ENCODE measurements at places on chromosomes 11 and 22.
A peak's percentile ranks its signal among the peaks of the same experiment; 100 is the strongest.

GRCh38 chr11:35007277-35007676 lies 90.9 kb downstream of the PDHX start:
- no peak for DNase-seq

- DNase-seq = no peak
These were observed 59.9 kb upstream of the GNAZ start for GRCh38 chr22:23010430-23010829.

DNA sequence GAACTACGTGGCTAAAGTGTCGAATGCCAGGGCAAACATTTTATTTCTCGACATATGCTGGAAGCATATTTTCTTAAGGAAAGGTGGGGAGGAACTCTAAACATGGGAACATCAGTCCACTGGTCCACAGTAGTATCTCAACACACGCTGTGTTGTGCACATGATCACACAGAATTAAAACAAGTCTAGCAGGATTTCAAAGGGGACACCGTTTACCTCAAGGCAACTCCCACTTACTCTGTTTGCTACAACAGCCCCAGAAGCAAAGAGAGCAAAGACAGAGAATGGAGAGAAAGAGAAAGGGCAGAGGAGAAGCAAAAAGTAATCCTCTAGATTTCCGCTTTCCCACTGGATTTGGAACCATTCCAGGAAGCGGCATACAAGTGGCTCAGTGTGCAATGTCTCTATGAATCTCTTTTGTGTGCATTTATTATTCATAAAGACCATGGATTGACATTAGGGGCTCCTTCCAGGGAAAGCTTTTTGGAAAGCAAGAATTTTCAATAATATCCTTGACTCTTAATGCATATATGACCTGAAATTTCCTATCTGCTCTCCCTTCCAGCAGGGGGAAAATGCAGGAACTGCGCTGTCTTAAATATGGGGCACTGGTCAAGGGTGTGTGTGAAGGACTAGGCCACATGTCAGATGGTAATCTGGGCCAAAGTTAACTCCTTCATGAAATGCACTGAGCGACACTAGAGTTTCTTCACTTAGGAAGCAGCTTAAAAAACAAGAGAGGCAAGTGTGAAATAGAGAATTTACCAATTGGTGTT lies 34.8 kb upstream of the CCDC34 start:
- no peak for DNase-seq

DNA sequence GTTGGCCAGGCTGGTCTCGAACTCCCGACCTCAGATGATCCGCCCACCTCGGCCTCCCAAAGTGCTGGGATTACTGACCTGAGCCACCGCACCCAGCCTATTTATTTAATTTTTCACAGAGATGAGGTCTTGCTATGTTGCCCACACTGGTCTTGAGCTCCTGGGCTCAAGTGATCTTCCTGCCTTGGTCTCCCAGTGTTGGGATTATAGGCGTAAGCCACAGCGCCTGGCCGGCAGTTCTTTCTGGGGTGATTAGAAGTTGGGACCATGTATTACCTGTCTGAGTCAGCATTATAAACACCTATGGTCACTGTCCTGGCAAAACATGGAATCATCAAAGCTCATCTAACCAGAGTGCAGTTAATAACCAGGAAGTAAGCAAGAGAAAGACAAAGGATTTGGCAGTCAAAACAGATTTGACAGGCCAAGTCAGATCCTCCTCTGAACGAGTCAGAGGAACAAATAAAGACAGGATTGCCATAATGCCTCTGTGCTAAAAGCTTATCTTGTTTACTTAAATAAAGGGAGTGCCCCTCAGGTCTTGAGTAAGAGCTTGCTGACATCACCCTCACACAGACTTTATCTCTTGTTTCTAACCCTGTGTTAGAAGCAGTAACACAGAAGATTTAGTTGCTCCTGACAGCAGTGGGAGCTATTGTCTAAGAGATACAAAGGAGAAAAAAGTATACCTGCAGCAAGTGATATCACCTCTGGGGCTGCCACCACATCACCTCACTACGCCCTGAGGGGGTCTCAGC lies 3.7 kb downstream of the SERPIND1 start:
- no peak for DNase-seq

DNA sequence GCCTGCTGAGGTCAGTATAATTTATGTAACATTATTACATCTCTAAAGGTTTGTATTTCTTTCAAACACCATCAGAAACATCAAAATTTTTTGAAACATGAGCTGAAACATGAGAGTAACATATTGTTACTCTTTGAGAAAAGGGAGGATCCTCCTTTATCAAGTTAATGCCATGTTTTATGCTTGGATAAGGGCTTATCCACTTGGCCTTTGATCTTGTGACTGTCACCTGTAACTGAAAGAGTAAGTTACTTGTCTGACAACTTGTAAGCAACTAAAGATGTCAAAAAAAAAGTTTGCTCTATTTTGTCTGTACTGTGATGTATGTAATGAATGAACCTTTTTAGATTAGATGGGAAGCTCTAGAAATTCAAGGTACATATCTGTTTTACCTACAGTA lies 59.6 kb downstream of the FAR1 start:
- no peak for DNase-seq

GRCh38 chr11:26571861-26572654 lies at the start of gene MUC15:
Gene MUC15, minus strand, starts transcription at chr11:26572263. Its CDS starts 5,169 bp downstream, at chr11:26567094.
- no peak for DNase-seq

GRCh38 chr11:64539711-64540427 lies 51.2 kb upstream of the SLC22A12 start:
- no peak for DNase-seq

DNA sequence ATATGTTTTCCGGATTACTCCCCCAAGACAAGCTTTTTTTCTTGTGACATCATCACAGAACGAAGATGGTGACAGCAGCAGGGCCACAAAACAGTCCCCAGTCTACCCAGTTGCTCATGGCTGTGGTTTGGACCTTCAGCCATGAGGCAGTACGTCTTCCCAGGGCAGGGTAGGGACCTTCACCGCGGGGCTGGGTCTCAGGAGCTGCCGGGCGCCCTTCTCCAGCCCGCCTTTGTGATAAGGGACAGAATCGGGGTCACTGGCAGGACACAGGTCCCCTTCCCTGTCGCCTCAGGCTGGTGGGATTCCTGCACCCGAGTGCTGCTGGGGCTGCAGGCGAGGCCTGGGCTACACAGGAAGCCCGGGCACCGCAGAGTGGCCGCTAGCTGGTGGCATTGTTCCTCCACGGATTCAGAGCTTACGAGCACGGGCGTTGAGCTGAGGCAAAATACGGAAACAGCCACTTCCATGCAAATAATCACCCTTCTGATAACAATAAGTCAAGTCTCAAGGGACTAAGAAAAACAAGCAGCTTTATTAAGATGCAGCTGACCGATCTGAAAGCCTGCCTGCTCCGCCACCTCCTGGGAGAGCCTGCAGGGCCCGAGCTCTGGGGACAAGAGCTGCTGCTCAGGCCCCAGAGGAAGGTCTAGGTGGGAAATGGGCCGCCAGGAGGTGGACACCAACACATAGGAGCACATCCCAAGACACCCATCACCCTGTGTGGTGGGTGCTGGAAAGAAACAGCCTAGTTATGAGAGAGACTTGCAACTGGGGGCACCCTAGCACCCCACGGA lies 12.3 kb downstream of the TBX1 start:
- DNase-seq = no peak

GRCh38 chr11:11016068-11016467 lies 158.2 kb upstream of the ZBED5 start:
- no peak for DNase-seq

- DNase-seq = no peak
These were observed 399.1 kb downstream of the LARGE1 start for GRCh38 chr22:33520904-33521780.

GRCh38 chr11:65100674-65101350 lies 4.8 kb downstream of the VPS51 start:
- DNase-seq = no peak

DNA sequence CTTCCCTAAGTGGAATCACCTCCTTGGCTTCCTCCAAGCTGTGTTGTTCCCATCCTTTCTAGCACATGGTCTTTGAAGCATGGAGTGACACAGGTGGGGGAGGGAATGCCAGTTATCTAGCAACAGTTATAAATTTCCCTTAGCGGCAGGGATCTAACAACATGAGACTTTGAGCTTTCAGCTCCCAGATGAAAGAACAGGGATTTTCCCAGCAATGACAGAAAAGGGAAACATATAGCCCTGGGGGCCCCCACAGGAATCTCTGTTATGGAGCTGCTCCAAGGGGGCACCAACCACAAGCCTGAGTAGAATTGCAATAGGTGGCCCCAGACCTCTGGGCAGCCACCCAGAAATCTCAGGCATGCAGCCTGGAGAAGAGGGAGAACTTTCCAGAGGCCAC lies 163.0 kb downstream of the GRIK4 start:
- DNase-seq = no peak

DNA sequence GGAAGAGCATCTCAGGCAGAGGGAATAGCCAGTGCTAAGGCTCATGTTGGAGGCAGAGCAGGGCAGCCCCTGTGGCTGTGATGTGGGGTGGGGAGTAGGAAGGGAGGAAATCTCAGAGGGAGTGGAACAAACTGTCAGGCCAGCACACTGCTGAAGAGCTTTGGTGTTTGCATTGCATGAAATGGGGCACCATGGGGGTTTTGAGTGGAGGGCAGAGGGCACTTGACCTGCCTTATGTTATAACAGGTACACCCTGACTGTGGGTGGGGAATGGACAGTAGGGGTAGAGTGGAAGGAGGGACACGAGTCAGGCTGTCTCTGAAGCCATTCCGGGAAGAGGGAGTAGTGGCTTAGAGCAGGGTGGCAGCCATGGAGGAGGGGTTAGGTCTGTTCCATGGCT lies 24.0 kb downstream of the PRDM11 start:
- no peak for DNase-seq

GRCh38 chr11:45556851-45557707 lies 108.3 kb downstream of the CHST1 start:
- DNase-seq = no peak

DNA sequence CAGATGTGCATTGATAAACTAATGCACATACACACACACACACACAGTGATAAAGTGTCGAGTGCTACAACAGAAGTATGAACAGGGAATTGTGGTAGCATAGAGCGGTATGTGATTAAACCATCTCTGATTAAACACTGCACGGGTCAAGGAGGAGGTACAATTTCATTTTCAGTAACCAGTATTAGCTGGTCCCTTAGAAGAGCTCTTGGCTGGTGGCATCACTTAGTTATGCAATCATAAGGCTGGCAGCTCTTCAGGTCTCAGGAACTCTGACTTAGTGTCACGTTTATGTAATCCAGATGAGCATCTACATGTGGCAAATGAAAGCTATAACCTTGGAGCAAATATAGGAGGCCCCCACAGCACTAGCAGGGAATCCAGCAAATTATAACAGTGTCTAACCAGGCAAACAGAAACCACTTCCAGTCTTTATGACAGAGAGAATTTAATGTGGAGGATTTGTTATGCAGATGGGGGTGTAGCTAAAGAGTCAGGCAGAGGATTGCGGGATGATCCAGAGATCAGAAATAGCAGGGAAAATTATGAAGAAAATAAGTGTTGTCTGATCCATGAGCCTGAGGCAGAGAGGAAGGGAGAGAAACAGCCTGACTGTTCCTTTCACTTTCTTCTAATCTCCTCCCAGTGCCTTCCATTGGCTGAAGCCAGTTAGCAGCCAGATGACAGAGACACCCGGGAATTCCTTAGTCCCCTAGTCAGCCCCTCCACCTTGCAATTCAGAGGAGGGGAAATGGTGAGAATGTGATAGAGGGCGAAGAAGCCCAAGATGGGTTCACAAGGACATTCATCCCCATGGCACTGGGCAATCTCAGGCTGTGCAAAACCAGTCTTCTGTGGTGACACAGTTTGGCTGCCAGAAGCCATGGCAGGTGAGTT lies 533.1 kb upstream of the TENM4 start:
- DNase-seq = no peak

- DNase-seq = no peak
These were observed 69.7 kb downstream of the ELFN2 start for GRCh38 chr22:37357446-37358075.

- peak; percentile 64 for DNase-seq
These were observed 106.4 kb upstream of the SESN3 start for GRCh38 chr11:95337175-95337957.

- DNase-seq = no peak
These were observed 60.1 kb downstream of the PDE3B start for GRCh38 chr11:14703731-14704130.

GRCh38 chr11:74462631-74463030 lies 4.7 kb downstream of the KCNE3 start:
- no peak for DNase-seq

DNA sequence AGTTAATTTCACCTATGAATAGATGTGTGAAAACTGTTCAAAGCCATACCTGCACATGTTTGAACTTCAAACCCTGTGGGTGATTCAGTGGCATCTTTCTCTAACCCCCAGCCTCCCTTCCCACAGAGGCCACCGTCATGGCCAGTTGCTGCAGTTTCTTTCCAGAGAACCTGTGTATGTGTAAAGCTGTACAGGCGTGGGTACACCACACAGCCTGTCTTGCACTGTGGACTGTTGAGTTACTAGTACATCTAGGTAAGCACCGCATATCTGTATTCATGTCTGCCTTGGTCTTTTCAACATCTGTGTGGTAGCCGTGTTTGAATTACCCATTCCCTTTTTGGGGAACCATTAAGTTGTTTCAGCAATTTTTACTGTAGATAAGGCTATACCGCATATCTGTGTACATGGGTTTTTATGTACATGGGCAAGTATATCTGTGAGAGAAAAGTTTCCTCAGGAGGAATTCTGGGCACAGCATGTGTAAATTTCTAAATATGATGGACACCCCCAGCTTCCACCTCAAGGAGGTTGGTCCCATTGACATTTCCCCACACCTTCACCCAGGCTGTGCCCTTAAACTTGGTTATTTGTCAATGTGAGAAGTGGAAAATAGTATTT lies 13.9 kb downstream of the NEAT1 start:
- DNase-seq = no peak

GRCh38 chr22:30705710-30706651 lies 11.3 kb downstream of the OSBP2 start:
- peak; percentile 5 for DNase-seq

DNA sequence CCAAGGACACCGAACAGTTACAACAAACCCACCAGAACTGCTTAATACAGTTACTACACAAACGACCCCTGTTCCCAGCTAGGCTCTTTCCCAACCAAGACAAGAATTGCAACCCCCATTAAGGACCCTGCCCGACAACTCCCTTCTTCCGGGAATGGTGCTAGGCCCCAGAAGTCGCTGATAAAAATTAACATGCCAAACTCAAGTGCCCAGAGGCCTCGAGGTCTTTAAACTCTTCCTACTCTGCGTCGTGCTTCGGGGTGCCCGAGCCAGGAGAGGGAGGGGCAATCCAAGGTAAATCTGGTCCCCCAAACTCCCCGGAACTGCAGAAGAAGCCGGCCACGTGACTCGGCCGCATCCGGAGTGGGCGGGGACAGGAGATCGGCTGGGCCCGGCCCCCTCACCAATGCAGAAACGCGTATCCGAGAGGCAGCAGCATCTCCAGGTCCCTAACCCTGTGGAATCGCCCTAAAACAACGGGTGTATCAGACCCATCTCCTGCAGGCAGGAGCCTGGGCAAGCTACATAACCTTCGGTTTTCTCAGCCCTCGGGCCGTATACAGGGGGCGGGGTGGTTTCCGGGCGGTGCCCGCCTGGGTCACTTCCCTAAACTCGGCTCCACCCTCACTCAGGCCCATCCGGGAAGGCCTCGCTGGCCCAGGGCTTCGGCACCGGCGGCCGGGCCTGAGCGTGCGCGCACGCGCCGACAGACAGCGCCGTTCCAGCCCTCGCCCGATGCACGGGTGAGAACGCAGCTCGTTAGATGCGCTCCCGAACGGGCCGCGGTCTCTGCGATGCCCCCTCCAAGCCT lies 1.1 kb downstream of the CFL1 start:
- peak; percentile 87 for DNase-seq

- no peak for DNase-seq
These were observed 41.1 kb downstream of the OSBPL5 start for GRCh38 chr11:3123761-3124733.

GRCh38 chr11:19252394-19253152 lies 11.8 kb upstream of the E2F8 start:
- DNase-seq = no peak

Data from activated naive CD8-positive, alpha-beta T cell treated with anti-CD3 and anti-CD28 coated beads for 36 hours (primary cell).